Endothelial cell of umbilical vein (primary cell): ENCODE measurements at places on chromosomes 3 and 15.

DNA sequence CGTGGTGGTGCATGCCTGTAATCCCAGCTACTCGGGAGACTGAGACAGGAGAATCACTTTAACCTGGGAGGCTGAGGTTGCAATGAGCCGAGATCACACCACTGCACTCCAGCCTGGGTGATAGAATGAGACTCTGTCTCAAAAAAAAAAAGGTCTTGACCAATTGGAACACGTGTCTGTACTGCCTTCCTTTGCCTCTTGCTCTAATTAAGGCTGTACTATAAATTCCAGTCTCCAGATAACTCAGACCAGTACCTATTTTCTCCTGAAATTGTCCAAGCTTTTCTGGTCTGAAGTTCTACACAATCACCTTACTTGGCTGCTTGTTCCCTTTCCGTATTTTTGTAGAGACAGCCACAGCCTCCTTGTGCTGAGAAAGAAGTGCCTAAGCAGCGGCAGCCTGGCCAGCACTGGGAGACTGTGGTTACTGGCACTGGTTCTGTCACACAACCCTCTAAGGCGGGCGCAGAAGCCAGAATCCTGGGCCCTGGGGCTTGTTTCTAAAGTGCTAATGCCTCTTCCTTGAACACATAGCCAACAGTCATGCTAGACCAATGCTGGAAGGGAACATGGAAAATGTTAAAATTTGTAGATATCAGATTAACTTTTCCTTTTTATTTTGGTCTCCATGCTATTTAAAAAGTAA, 6.2 kb upstream of the CEP70 start:
- H3K4me3 ChIP-seq, result no peak overlapping the region
- H3K27ac ChIP-seq, result no peak overlapping the region
- no peaks in the 10 kb centered on the region for H3K36me3 ChIP-seq
- no peaks in the 10 kb centered on the region for H3K27me3 ChIP-seq
- no peaks in the 10 kb centered on the region for H3K4me1 ChIP-seq

DNA sequence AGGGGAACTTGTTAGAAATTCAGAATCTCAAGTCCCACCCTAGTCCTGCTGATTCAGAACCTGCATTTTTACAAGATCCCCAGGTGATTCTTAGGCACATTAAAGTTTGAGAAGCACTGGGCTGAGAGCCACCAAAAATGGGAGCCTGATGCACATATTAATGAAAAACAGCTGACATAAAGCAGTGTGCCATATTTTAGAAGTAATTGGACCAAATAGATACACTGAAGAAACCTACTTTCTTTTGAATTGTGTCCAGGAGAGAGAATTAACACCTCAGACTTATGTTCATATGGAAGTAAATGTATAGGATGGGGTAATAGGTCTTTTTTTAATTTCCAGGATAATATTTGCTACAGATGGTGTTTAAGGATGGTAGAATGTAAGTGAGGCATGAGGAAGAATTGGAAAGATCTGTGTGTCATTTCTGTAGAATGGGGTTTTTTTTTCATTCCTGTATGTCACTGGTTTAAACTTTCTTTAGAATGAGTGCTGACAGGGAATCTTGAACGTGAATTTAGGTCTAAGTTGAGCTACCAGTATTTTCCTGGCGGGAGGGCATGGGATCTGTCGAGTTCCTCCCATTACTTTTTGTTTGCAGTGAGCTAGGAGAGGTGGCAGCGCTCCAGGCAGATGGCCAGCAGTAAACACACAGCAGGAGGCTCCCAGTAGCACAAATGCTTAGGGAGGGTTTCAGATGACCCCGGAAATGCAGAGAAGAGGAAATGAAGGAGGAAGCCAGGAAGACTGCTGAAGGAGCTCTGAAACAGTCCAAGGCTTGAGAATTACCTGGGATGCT, 185.6 kb downstream of the PLCL2 start:
- no peak overlapping the region for H3K4me3 ChIP-seq
- no peak for DNase-seq

DNA sequence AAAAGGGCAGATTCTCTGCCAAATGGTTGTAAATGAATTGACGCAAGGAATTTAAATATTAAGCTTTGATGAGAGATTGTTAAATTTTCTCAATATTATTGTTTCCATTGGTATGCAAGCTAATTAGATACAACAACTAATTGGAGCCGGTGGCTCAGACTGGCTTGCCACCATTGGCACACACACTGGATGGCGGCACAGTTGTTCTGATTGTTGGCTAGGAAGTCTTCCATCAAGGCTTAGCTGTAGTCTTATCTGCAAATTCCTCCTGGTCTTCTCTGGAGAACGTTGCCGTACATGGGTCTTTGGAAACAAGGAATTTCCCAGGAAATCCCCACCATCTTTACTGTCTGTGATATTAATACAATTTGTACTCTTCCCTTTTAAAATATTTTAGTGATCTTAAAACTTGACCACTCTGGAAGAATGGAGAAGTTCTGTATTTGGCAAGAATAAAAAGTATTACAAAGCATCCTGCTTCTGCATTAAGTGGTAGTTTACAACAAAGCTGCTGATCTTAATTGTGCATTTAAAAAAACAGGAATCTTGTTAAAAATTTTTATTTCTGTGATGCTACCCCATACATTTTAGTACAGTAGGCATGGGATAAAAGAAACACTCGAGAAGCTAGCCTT, 126.5 kb downstream of the UBE2E2 start:
- H3K27me3 ChIP-seq, result no peaks in the 10 kb centered on the region
- peaks cover 10% of the 10 kb centered on the region for H3K4me1 ChIP-seq
- H3K36me3 ChIP-seq, result no peaks in the 10 kb centered on the region
- no peak overlapping the region for H3K27ac ChIP-seq

DNA sequence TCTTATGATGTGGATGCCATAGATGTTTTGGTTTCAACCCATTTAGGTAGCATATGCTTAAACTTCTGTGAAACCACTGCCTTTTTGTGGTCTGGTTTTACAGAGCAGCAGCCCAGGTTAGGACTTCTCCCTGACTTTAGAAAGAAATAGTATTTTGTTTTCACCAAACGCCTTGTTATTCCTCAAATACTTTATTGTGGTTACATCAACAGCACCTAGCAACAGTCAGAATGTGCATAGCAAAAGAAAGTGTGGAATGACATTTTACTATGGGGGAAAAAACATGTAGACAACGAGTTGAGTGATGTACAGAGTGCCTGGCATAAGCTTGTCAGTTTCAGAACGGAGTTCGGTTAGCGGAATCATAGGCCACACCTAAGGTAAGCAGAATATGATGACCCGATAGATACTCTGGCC, 159.2 kb downstream of the TPRG1 start:
- no peaks in the 10 kb centered on the region for H3K36me3 ChIP-seq
- no peak overlapping the region for H3K4me3 ChIP-seq

DNA sequence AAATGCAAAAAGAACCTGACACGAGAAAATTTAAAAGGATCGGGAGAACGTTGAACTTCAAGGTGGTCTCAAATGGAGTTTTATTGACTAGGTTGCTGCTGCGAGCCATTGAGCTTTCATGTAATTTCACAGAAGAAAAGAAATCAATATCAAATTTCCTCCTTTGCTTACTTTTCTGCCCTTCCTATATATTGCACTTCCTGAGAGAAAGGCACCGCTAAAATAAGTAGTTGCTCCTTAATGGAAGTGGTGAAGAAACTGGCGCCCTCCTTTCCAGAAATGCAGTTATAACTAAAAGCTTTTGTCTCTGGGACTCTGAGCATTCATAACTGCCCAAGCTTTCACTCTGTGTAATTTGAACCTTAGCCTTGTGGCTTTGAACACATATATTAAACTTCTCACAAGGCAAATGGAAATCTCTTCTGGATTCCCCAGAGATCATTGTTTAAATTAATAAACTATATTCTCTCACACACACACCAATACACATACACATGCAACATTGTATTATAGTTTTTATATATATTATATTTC, 13.4 kb downstream of the EID1 start:
- H3K27me3 ChIP-seq, result peaks cover 2% of the 10 kb centered on the region
- no peak overlapping the region for H3K27ac ChIP-seq
- no peaks in the 10 kb centered on the region for H3K4me1 ChIP-seq
- H3K36me3 ChIP-seq, result no peaks in the 10 kb centered on the region
- no peak overlapping the region for H3K4me3 ChIP-seq
- no peak for DNase-seq
